ENCODE measurements at places on chromosomes 2 and 18.

DNA sequence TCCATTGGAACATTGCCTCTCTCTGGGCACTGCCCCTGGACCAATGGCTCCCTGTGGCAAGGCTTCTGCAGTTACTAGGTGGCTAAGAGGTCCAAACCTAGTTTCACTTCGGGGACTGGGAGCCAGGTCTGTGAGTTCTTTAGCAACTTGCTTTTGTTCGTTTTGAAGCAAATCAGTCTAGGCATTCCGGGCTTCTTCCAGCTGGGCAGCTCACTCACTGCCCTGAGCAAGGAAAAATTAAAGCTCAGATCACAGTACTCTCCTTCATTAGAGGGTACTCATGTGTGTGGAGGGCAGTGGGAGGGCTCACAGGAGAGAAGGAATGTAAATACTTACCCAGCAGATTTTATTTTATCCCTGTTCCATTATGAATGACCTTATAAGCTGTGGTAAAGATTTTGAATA lies 80.3 kb downstream of the SPP2 start:
- no peak for DNase-seq

DNA sequence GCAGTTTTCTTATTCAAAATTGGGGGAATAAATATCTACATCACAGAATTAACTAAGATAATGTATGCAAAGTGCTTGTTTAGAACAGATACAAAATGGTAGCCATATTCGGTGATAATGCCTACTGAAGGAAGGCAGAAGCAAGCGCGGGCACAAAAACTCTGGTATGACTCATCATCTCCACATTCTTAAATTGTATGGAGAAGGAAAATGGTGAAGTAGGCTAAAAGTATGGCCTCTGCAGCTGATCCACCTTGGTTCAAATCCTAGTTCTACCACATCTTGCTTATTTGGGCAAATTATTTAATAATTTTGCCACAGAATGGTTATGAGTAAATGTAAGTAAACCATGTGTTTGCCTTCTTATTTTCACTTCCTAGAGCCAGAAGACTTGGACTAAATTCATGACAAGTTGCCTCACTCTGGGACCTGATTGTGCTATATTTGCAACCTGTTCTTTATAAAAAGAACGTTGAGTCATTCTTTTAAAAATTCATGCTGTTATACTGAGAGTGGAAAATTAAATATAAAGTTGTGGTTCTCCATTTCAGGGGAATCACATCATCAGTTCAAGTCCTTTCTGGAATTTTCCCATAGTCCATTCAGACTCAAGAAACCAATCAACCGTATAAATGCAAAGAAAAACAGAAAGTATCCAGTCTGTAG lies 9.0 kb upstream of the CDK15 start:
- DNase-seq, result no peak

DNA sequence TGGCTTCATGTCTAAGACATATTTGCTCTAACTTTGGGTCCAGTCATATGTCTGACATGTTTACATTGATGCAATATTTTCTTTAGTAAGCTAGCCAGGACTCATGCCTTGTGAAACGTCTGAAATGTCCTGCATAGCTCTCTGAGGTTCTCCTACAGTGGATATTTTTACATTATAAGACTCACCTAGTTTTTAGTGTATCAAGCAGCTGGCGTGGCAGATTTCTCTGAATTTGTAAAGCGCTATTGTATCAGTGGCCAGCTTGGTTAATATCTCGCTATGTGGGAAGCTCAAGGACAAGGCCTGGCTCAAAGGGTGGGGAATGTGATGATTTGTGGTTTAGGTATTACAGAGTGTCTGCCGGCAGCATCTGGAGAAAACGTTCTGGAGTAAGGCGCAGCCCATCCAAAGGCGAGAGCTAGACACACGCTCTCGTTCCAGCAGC lies 164.3 kb downstream of the LTBP1 start:
- no peak for DNase-seq

GRCh38 chr2:132270981-132271546 lies 109.3 kb upstream of the ANKRD30BL start:
- DNase-seq, result no peak

DNA sequence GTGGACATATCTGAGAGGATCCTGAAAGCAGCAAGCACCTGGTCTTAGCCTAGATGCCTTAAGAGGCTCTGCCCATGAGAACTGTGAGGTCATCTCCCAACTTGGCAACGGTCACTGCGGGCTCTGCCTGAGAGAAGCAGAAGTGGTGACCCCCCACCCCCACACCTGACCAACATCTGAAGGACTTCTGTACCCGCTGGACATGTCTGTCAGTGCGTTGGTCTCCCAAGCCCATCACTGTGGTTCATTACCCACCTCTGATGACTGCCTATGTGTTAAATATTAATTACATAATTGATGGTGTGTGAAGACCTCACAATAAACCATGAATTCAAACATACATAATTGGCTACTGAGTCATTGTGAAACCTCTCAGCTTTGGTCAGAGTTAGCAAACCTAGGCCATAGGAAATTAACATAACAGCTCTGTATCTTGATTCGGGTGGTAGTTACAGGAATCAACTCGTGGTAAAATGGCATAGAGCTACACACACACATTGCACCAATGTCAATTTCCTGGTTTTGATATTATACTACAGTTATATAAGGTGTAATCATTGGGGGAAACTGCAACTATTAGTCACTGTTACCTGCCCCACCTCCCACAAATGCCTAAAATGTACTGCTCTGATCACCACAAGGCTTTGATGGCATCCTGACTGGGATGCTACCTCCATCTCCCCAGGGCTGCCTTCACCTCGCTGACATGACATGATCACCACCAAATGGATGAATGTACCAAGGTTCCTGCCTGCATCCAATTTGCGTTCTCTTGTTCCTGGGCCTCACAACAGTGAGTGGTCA lies 4.3 kb upstream of the GALNT1 start:
- DNase-seq, result no peak

DNA sequence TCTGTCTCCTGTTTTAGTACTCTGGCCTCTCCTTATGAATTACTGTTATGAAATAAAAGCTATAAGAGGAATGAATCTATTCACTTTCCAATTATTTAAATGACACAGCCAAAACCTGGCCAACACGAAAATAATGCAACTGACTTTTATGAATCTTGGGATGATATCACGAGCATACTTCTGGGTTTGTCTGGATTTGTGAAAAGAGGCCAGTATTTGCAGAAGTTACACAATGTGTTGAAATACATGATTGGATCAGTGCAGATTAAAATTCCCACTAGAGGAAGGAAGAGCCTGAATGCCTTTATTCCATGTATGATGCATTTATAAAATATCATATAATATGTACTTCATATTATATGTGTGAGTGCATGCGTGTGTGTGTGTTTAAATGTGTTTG lies 418.2 kb downstream of the GRB14 start:
- DNase-seq, result no peak

DNA sequence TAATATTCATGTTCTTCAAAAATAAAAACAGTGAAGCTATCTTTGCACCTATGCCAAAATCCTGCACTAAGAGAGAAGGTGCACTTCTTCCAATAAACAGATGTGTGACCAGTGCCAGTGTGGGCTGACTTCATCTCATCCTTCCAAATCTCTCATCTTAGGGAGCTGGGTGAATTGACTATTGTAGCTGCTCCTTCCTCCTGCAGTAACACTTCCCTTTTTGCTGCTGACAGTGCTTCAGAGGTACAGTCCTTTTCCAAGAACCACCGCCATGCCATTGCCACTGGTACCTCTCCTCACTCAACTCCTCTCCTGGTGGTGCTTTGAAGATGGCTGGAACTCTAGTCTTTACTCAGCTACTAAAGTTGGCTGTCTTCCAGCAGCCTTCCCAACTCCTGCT lies 42.1 kb upstream of the ARHGAP25 start:
- no peak for DNase-seq

GRCh38 chr2:105489168-105489878 lies 90.5 kb upstream of the FHL2 start:
- DNase-seq, result no peak
